ENCODE measurements at places on chromosomes 13 and 19.

DNA sequence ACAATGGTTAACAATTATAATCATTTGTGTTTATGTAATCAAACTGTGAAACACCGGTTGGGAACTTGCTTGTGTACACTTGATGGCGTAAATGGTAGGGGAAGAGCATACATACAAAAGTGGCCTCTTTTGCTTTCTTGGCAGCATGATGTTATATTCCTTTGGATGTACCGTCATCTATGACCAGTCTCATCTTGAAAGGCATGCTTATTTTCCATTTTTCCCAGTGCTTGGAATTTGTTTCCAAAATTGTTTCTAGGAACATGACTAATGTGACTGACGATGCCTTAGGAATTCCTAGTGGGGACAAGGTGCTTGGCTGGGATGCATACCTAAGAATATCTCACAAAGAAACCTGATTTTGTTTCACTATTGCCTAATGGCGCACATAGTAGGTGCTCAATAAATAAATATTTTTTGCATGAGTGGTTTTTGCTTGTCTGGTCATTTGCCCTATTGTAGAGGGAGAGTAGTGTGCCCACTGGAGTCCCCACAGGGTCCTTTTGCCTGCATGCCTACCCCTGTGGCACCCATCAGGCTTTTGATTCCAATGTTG, 45.5 kb downstream of the SAE1 start:
- no peak for DNase-seq

DNA sequence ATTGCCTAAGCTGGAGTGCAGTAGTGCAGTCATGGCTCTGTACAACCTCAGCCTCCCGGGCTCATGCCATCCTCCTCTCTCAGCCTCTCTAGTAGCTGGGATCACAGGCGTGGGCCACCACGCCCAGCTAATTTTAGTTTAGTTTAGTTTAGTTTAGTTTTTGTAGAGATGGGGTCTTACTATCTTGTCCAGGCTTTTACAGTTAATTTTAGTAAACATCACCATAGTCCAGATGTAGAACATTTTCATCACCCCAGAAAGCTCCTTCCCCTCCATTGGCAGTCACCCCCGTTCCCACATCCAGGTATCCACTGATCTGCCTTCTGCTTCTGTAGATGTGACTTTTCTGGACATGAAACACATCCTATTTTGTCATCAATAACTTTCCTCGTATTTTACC, 41.1 kb downstream of the DNM2 start:
- DNase-seq = no peak

DNA sequence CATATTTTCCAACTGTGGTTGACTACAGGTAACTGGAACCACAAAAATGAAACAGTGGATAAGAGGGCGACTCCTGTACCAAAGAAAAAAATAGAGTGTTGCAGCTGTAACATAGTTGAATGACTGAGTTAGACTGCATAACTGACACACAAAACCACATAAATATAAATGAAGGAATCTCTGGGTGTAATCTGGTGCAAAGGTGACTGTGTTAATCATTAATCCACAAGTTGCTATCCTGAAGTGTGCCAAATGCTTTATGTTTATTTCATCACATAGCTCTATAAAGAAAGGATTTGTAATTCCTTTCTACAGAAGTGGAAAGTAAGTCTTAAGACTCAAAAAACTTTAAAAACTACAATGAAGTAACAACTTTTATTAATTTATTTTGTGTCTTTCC, 6.0 kb upstream of the GJB2 start:
- no peak for DNase-seq

DNA sequence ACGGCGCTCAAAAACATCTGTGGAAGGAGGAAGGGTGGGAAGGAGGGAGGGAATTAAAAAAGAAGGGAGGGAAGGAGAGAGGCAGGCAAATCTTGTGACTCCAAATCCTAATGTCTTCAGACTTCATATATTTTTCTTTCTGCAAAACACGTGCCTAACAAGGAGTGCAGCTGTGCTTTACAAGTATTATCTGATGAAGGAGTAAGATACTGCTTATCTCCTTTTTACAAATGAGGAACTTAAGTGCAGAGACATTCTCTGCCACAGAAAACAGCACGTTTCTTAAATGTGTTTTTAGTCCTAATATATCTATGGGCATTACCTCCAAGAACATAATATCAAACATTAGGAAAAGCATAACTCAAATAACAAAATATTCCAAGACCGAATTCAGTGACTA, 6.5 kb downstream of the FLT3 start:
- no peak for DNase-seq

- no peak for DNase-seq
Measured at GRCh38 chr19:44943801-44944249, 1.8 kb downstream of the APOC4 start.

DNA sequence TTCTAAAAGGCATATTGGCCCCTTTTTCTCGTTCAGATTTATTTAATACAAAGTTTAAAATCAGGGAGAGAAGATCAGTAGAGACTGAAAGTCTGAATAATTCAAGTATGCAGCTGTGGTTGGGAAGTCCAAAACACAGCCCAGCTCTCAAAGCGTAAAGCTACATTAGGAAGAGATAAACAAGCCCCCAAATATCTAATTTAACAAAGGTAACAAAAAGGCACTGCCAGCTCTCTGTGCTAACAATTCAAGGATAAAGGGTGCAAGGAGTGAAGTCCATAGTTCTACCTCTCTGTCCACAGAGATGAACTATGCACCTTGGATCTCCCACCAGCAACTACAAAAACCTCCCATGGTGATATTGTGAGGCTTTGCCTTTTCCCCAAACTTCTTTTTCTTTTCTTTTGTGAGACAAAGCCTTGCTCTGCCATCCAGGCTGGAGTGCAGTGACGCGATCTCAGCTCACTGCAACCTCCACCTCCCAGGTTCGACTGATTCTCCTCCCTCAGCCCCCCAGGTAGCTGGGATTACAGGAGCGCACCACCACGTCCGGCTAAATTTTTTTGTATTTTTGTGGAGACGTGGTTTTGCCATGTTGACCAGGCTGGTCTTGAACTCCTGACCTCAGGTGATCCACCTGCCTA, 104.4 kb downstream of the LHFPL6 start:
- no peak for DNase-seq

DNA sequence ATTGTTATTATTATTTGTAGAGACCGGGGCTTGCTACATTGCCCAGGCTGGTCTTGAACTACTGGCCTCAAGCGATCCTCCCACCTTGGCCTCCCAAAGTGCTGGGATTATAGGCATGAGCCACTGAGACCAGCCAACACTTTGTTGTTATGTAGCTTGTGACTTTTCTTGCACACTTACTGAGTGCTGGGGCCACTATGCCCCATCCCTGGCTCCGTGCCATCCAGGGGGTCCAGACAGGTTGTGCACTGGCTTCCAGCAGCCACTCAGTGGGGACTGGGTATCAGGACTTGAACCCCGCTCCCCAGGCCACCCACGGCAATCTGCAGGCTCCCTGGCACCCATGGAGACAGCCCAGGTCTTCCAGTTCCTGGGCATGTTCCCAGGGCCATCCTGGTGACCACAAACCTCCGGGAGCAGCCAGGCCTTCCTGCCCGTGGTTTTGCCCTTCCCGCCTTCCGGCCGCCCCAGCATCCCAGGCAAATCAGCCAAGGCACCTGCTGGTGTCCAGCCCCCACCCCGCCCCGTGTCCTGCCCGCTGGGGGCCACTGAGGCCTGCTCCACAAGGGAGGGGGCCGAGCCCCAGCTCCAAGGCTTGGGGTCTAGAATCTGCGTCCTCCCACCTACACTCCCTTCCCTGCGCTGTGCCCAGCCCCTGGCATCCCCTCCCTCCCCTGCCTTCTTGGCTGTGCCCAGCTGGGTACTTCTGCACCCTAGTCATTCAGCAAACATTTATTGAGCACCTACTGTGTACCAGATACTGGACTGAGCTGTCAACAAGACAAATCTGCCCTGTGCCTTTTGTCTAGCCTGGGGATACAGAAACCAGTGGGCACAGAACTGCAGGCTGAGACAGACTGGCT, 23.7 kb upstream of the SEMA6B start:
- no peak for DNase-seq

DNA sequence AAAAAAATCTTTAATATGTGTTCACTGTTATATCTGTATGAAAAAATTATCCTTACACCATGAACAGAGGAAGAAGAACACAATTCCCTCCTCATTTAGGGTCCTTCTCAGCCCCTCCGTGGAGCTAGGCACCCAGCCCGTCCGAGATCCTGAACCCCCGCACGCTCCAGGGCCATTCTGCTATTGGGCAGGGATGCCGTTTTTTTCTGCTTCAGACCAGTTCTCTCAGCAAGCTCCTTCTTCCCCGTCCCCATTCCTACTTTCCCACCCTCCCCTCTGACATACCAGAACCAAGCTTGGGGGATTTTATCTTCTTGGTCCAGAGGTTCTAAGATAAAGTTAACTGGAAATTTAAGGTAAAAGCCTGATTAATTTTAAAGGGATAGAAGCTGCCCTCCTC, 36.2 kb downstream of the ATP12A start:
- DNase-seq = no peak

GRCh38 chr19:33295621-33296487, 6.5 kb downstream of the CEBPA start:
- no peak for DNase-seq

DNA sequence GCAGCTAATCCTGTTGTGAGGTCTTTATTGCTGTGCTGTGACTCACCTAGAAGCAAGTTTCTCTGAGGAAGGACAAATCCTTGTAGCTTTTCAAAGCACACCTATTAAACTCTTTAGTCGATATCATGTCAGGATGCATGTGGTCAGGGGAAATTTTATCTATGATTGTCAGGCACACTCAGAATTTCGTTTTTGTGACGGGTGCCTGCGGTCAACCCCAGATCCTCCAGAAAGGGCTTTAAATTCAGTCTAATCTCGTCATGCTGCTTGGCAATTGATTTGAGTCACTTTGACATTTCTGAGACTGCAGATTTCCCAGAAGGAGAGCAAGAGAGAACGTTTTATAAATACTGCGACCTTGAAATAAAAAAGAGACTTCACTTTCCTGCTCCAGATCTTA, 316.9 kb downstream of the FGF9 start:
- DNase-seq = no peak

- DNase-seq = no peak
Measured at GRCh38 chr19:35347171-35347929, at the start of gene FFAR1. Gene FFAR1, plus strand, starts transcription at chr19:35347902. Its CDS starts 3,650 bp downstream, at chr19:35351552.

DNA sequence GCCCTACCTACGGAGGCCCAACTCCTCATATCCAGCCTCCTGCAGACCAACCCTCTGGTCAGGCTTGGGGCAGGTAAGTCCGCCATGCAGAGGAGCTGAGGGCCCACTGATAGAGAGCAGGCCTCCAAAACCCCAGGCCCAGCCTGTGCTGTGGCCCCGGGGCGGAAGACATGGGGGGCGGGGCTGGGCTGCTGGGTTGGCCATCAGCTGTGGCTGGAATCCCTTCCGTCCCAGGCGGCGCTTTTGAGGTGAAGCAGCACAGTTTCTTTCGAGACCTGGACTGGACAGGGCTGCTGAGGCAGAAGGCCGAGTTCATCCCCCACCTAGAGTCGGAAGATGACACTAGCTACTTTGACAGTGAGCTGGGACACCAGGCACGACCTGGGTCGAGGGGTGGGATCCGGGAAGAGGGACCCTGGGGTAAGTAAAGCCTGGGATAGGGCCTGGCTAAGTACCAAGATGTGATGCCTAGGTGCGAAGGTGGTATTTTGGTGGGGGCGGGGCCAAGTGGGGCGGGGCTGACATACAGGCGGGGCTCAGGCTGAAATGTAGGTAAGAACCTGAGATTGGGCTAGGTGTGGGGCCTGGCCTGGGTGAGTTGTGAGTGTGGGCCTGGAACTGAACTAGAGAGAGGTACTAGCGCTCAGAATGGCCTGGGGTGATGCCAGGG, 15.4 kb downstream of the DNASE2 start:
- no peak for DNase-seq

DNA sequence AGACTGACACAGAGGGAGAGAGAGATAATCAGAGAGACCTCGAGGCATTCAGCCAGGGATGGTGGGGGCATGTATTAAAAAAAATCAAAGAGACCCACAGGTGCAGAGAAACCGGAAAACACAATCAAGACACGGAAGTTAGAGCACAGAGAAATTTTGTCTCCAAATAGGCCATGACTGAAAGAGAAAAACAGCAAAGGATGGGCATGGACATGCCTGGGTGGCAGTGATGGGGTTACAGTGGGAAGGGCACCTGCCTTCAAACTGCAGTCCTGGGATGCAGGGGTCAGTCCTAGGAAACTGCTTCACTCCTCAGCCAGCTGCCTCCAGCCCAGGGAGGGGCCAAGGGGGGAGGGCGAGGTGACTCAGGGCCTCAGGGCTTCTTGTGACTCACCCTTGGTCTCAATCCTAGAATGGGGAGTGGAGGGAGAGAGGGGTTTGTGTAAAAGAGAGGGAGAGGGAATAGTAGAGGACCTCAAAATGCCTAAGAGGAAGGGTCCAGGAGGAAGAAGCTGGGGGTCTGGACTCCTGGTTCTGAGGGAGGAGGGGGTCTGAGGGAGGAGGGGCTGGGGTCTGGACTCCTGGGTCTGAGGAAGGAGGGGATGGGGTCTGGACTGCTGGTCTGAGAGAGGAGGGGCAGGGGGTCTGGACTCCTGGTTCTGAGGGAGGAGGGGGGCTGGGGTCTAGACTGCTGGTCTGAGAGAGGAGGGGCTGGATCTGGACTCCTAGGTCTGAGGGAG, 3.6 kb upstream of the KCNN4 start:
- DNase-seq = peak; percentile 62

- no peak for DNase-seq
Measured at GRCh38 chr13:97535614-97536013, 101.6 kb downstream of the RAP2A start.

DNA sequence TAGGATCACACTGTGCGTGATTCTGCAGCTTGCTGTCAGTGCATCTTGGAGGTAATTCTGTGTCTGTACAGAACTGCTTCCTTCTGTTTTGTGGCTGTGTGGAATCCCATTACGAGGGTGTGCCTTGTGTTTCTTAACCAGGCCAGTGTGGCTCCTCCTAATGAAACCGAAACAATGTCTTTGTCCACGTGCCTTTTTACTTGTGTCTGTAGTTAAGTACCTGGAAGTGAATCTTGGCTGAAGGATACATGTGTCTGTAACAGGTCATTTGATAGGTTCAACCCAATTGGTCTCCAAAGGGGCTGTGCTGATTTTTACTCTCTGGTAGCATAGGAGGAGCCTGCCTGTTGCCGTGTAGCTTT, 13.1 kb downstream of the NOP53 start:
- DNase-seq = no peak

DNA sequence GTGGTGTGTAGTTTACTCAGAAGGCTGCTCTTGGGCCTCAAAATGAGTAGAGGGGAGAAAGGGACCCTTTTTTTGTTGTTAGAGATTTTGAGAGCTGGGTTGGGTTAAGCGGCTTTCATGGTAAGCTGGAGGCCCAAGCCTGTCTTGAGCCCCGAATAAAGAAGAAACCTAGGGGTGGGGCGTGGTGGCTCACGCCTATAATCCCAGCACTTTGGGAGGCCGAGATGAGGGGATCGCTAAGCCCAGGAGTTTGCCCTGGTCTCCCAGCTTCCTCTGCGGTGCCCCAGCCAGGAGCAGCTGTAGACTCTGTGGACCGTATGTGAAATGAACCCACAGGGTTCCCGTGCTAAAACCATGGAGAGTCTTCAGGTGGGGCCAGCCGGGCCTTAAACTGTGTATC, 56.1 kb downstream of the KDM4B start:
- DNase-seq = no peak

- DNase-seq = no peak
Measured at GRCh38 chr19:44745341-44745831, 3.1 kb upstream of the BCL3 start.
